Activated CD4-positive, alpha-beta T cell treated with anti-CD3 and anti-CD28 coated beads, Interleukin-2, amount 50 U/mL, for 4 hours (primary cell): ENCODE measurements at places on chromosomes 4 and X.

DNA sequence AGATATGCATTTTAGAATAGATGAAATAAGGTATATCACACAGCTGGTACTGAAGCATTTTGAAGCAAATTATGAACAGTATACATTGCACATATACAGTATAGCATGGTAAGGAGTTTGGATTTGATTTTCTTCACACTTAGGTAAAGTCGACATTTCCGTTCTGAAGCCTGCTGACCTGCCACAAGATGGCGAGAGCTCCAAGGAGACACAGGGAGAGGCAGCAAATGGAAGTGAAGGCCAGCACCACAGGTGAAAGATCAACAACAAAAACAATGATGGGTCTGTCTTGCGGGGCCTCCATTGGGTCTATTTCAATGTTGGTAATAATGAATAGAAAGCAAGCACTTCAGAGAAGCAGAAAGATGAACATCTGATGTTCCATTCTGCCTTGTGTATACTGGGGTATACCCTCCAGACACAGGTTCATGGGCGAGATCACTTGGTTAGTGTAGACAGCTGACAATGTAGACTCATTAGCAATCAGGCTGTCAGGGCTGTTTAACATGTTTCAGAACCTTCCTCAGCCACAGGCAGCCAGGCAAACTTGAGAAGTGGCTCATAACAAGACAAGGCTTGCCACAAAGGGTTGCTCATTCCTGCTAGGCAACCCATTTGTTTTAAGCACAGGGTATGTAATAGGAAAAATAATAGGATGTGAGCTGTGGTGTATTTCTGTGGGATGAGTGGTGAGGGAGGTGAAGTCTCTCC, 21.4 kb upstream of the NOX1 start:
- DNase-seq = no peak

DNA sequence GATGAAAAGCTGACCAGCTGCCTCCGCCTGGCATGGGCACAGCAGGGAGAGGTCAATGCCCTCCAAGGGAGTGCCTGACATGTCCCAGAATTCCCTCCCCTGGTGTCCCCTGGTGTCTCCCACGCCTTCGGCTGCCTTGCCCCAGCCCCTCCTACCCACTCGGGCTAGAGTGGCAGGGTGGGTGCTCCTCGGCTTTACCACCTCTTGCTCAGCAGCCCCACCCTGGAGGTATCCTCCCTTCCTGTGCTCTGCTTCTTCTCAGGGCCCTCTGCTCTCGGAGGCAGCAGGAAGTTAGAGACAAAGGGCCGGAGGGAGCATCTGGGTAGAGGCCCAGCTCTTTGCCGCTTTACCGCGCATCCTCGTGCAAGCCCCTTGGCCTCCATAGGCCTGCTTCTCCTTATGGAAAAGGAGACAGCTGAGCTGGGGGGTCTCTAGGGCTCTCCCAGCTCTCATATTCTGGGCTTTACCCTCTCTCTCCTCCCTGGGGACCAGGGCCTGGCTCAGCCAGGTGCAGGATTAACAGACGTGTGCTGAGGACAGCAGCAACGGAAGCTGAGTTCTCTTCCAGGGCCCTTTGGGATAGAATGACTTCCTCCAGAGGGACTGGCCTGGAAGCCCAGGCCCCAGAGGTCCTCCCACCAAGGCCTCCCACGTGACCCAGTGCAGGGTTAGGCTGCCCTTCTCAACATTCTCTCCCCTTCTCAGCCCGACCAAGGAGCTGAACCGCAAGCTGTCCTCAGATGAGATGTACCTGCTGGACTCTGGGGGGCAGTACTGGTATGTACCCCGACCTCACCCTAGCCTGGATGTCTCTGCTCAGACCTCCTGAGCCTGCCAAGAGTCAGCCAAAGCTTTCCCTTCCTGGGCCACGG, 17.2 kb downstream of the XPNPEP2 start:
- DNase-seq = no peak

DNA sequence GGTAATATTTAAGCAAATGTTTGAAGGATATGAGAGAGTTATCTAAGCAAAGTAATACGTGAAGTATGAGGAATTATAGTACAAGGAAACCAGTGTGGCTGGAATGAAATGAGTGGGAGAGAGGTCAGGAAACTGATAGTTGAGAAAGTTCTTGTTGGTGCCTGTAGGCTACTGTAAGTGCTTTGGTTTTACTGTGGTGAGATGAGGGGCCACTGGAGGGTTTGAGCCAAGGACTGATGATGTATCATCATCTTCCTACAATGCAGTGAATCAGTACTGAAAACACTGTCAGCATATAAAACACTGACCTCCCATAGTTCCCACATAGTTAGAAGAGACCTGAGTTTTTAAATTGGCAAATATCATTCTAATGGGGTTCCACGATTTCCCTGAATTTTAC, 367.5 kb upstream of the CTSO start:
- DNase-seq = no peak

GRCh38 chr4:74314944-74315343, 6.7 kb downstream of the EPGN start:
- no peak for DNase-seq

DNA sequence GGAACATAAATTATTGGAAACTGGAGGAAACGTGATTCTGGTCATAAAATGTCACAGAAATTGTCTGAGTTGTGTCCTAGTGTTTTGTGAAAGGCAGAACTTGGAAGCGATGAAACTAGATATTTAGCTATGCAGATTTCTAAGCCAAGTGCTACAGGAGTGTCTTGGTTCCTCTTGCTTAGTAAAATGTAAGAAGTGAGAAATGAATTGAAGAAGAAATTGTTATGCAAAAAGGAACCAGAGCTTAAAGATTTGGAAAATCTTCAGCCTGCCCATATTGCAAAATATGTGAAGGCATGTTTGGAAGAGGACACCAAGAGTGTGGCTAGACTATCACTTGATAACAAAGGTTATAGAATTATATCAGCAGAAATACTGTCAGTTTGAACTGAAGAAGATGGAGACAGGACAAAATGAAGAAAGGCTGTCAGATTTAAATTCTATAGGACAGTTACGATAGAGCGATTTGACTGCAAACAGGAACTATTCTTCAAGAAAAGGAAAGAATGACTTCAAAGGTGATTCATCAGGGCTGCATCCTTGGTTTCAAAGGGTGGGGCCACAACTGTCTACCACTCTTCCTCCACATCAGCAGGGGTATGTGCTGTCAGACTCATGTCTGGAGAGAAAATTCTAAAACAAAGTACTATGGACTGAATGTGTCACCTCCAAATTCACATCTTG, 9.4 kb upstream of the CDS1 start:
- DNase-seq = no peak

DNA sequence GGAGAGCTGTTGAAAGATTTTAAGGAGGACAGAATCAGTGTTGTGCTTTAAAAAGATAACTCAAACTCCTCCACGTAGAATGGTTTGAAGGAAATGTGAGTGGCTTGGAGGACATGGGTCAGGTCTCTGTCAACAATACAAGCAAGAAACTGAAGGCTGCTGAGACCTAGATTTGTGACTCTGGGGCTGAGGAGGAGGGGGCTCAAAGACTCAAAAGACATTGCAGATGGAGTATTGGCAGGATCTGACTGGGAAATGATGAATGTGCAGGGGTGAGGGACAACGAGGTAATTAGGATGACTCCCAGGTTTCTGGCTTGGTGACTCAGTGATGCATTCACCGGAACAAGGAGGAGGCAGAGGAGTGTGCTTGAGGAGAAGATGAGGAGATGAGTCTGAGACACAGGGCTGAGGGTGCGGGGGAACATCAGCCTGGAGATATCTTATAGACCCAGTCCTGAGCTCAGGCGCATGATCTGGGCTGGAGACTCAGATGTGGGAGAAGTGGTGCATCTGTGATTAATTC, 3.3 kb upstream of the RPS4X start:
- DNase-seq = no peak

- no peak for DNase-seq
These were observed 16.2 kb upstream of the GNRHR start for GRCh38 chr4:67770422-67770821.

GRCh38 chr4:159779716-159780115, 676.8 kb downstream of the RAPGEF2 start:
- no peak for DNase-seq

- no peak for DNase-seq
These were observed 49.4 kb downstream of the TENM3 start for GRCh38 chr4:182292612-182293011.

DNA sequence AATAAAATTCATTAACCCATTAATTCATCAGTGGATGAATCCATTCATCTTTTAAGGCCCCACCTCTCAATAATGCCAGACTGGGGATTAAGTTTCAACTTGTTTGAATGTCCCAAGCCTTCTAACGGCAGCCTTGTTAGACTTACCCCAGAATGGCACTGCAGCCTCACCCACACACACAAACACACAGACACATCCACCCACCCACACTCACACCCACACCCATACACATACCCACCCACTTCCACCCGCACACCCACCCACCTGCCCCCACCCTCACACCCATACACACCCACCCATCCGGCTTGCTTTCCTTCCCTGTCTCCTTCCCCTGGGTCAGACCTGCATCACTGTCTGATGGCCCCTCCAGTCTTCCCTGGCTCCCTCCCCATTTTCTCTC, 102.6 kb downstream of the ARHGAP10 start:
- no peak for DNase-seq

- DNase-seq = no peak
These were observed 290.3 kb downstream of the LDB2 start for GRCh38 chr4:16608123-16608522.

- peak; percentile 35 for DNase-seq
These were observed 88.3 kb downstream of the ZAR1 start for GRCh38 chr4:48578132-48578968.

- DNase-seq = no peak
These were observed 114.3 kb downstream of the SH3BGRL start for GRCh38 chrX:81316163-81316562.

DNA sequence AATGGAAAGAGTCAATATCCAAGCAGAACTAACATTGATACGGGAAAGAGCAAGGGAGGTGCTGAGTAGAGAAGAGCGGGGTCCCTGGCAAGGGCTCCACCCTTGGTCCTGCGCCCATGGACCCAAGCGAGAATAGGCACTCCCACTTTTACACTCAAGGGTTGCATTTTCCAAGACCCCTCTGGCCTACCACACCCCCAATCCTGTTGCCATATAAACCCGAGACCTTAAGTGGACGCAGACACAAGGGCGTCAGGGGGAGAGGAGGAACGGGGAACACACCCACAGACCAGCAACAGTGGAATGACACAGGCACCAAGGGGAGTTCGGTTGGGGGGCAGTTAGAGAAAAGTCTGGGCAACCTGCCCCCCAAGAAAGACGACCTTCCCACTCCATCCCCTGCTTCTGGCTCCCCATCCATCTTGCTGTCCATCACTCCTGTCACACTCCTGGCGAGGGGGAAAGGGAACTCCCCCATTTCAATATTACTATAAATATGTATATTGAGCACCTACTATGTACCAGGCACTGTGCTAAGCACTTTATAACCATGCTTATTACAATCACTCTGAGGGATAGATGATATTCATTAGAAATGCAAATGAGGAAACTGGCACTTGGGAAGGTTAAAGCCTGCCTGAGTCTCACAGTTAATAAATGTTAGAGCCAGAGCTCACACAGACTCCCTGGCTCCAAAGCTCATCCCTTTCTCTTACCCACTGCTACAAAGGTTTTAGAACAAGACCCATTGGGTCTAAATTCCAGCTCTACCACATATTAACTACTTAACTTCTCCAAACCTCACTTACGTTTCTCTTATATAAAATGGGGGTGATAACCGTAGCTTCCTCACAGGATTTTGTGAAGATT, 51.7 kb downstream of the SCD5 start:
- no peak for DNase-seq

GRCh38 chr4:79874197-79874596, 198.8 kb downstream of the ANTXR2 start:
- no peak for DNase-seq

GRCh38 chrX:23871905-23872546, 35.7 kb downstream of the APOO start:
- DNase-seq = no peak

DNA sequence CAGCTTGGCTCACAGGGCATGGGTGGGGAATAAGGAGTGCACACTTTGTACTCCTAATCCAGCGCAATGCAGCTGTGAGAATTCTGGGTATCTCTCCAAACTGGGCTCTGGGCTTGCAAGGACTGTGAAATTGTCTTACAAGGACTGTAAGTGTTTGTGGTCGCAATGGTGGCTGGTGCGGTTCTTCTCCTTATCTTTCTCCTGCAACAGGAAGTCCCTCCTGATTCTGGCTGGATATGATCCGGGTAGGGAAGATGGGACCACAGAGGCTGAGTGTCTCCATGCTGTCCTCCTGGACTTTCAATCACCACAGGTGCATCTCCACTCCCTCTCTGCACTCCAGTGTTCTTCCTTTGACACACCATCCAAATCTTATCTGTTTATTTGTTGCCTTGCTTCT, 55.7 kb upstream of the GYPE start:
- DNase-seq = no peak

- DNase-seq = no peak
These were observed 91.0 kb downstream of the MGST2 start for GRCh38 chr4:139756391-139757180.

GRCh38 chrX:12206413-12206812, 68.1 kb downstream of the FRMPD4 start:
- DNase-seq = no peak

DNA sequence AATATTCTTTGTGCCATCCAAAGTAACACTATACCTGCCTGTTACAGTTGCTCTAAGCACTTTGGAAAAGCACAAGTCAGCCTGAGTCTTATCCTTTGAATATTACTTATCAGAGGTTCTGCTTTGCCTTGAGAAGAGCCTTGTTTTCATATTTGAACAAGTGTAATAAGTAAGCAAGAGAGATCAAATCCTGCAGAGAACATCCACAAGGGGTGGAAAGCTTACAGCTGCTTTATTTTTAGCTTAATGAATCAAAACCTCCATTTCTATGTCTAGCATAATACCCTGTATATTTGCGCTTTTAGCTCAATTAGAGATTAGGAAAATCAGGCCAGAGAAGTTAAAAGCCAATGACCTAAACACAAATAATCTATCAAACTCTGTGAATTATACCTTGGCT, 139.8 kb downstream of the CDS1 start:
- no peak for DNase-seq

GRCh38 chr4:29390921-29391320, 1329.2 kb upstream of the PCDH7 start:
- DNase-seq = no peak

GRCh38 chr4:153763404-153763803, 3.6 kb upstream of the RNF175 start:
- no peak for DNase-seq

- no peak for DNase-seq
These were observed 39.9 kb downstream of the CCNG2 start for GRCh38 chr4:77196866-77197265.
